ENCODE measurements at places on chromosomes 5 and 9.
A peak's percentile ranks its signal among the peaks of the same experiment; 100 is the strongest.

DNA sequence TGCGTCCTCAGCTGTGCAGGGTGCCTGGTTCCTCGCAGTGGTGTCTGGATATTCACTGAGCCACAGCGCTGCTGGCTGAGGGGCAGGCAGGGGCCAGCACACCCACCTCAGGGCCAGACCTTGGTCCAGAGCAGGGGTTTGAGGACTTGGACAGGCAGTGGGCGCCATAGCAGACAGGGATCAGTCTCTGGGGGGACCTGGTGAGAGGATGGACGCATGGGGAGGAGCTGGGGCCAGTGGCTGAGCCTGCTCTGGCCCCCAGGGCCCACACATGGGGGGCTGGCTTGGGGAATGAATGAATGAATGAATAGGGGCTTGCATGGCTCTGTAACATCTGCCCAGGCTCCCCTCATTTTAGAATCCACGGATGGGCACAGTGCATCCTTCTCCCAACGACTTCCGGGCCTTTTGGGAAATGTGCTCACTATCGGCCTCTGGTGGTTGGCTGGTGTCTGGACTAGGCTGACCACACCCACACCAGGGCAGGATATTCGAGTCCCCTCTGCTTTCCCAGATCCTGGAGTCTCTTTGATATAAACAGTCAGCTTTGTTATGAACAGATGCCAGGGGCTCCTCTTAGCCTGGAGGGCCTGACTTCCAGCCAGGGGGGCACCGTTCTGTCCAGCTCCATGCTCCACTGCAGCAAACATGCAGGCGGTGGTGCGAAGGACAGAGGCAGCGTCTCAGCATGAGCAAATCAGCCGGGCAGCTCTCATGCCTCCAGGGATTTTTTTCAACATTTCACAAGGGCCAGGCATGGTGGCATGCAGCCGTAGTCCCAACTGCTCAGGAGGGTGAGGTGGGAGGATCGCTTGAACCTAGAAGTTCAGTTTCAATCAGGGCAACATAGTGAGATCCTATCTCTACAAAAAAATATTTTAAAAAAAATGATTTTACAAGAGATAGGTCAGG is 62.6 kb downstream of the NEK6 start:
- no peak for DNase-seq

- DNase-seq = no peak
These were observed 420.9 kb upstream of the SGCD start for GRCh38 chr5:155906046-155906445.

DNA sequence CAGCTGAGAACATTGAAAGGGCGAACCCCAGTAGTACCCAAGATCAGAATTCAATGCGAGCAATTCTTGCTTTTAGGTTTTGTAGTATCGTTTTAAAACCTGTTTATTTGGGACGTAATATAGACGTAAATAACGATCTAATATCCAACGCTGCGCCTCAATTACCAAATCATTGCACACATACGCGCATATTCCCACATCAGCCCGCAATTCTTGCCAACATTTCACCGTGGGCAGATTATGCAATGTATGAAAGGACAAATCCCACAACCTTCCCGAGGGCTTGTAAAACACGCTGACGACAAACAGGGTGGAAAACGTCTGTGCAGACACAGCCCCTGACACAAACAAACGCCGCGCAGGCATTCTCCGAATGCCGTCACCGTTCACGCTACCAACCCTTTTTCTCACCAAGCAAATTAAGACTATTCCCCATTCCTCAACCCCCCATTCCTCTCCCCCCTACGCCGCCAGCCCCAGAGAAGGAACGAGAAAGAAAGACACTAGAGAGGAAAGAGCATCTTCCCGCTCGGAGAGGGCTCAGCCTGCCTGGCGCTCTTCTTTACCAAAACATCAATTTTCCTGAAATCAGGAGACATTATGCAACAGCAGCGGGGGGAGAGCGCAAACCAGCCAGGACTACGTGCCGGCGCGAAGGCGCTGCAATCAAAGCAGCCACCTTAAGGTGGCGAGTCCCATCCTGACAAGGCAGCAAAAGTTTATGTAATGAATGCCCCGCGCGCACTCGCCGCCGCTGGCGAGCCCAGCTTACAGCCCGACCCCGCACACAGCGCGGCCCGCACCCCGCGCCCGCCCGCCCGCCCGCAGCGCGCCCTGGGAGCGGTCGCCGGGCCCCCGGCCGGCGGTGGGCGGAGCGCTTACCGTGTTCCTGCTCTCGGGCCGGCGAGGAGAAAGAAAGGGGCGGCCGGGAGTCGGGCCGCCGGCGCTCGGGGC is 597 bp downstream of the NFIL3 start:
- DNase-seq = peak; percentile 71

DNA sequence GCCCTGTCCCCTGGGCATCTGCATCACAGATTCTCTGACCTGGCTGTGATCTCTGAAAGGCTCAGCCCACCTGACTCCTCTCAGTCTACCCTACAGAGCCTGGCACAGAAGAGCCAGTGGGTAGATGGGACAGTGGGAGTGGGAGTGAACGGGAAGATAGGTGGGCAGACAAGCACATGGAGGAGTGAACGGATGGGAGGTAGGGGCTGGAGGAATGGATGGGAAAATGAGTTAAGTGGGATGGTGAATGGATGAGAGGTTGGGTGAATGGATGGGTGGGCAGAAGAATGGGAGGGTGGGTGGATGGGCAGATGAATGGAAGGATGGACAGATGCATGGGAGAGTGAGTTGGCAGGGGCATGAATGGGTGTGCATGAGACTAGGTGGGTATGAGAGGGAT is 18.8 kb downstream of the STK10 start:
- DNase-seq = no peak

DNA sequence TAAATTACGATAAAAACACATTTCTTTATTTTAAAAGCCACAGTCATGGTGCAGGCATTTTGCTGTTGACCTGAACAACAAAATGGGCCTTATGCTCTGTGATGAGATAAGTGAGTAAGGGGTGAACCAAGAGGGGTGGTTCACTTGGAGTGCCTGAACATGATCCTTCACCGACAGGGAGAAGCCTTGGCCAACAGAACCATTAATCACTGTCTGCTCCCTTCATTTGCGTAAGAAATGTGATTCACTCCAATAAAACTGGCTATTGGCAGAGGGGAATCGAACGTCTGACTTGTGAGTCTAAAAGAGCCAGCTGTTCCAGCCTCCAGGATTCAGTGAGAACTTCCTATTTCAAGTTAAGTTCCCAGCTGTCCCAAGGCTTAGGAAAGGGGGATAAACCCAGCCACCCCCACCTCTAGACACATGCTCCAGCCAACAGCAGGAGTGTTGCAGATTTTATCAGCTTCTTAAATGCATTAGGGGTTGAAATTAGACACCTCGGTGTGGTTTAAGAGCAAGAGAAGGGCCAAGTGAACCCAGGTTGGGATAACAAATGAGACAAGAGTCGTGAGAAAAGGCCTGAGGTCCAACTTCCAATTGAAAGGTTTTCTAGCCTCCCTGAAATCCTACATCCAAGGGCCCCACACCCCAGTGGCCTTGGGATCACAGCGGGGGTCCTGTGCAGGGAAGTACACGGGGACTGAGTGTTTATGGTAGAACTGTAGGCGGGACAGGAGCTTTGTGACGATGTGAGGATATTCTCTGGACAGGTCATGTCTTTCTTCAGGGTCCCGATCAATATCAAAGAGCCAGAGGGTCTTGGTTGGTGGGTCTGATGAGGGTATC is 131.4 kb upstream of the LHFPL2 start:
- DNase-seq = no peak

GRCh38 chr9:114428466-114428865 is 40.7 kb upstream of the AKNA start:
- DNase-seq = no peak
